Endodermal cell (in vitro differentiated cells): ENCODE measurements at places on chromosomes 5 and 9. TPM values are rescaled to one million over a fixed set of nuclear protein-coding genes. Genes with fewer than 3 reads are reported as not detected.

The OSMR gene
- 4.0 to 4.4 TPM (median 4.1 TPM) in 3 replicates for total RNA-seq

The RNF208 gene
- 15.6 to 27.3 TPM (median 16.0 TPM) in 3 replicates for total RNA-seq

The DMRTA1 gene
- 5.6 and 5.7 TPM in 2 replicates for total RNA-seq

The SOHLH1 gene
- total RNA-seq: not detected in 2 replicates

The ANKRD31 gene
- 0.16 and 0.29 TPM in 2 replicates for total RNA-seq

The TAF11L14 gene
- total RNA-seq: not detected in 3 replicates

The IFNA13 gene
- total RNA-seq: not detected in 3 replicates

DNA sequence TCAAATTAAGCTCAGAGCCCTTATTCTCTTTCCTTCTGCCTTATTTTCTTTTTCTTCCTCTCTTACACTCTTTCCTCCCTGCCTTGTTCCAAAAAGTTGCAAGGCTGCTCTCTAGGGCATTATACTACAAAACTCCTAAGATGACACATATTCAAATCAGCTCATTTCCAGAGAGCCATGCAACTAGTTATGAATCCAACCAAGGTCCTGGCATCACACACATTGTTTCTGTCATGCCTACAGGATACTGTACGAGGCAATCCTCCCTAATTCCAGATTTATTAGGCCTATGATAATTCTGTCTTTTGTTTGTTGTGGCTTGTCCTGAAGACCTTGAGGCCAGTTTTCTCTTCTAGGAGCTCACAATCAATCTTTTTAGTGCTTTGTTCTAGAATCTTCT is 87.0 kb upstream of the TBCA start:
- DNase-seq: no peak

GRCh38 chr9:99181206-99181605 is 40.5 kb downstream of the ALG2 start:
- no peak for DNase-seq

DNA sequence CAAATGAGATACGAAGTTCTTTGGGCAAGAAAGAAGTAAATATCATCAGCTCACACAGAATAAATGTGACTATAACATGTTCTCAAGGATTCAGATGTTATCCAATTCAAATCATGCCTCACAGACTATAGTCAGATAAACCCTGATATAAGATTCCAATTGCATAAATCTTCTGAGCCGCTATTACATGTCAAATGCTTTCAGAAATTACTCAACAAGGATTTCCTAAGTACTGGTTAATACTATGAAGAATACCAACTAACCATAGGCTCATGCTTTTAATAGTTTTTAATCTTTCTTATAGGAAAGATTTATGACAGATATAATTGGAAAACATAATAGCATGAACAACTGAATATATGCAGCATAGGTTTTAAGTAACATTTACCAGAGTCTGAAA is 73.6 kb downstream of the BAAT start:
- no peak for DNase-seq

- DNase-seq: peak; percentile 89
Measured at GRCh38 chr5:149990518-149991376, 9.7 kb downstream of the TIGD6 start.

GRCh38 chr5:33690374-33691135 is 201.2 kb downstream of the ADAMTS12 start:
- DNase-seq: no peak

- peak; percentile 94 for DNase-seq
Measured at GRCh38 chr5:138632900-138633489, 57.8 kb upstream of the HSPA9 start.

DNA sequence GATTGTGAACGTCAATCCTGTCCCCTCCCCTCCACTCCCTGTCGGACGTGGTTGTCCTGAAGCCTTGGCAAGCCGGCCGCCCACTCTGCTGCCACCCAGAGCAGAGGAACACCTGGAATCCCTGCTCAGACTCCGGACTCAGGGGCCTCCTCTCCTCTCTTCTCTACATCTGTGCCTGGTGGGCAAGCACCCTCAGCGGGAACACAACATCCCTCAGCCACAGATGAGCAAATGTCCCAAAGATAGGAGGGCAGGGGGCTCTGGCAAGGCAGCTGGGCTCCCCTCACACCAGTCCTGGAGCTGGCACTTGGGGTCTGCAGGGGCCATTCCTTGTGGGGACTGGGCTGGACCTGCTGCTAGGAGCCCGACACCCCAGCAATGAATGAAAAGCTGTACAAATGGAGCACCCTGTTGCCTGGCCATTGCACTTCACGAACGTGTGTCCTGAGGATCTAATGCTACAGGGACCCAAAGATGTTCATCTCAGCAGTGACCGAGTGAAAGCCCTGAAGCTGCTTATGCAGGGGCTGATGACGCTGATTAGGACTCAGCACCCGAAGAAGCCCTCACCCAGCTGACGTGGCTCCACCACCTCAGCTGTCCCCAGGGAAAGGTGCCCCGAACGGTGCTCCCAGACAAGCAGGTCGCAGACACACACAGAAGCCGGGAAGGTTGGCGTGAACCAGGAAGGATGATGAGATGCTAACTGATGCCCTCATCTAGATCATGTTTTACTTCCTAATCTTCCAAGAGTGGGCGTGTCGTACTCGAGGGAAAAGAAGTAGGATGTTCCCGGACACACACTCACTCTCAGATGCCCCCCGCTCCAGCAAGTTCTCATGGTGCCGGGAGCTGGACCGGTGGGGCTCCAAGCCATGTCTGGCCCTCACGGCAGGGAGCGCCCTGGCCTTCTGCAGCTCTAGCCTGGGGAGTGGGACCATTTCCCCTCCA is 177.0 kb upstream of the PPP1R26 start:
- DNase-seq: peak; percentile 30

DNA sequence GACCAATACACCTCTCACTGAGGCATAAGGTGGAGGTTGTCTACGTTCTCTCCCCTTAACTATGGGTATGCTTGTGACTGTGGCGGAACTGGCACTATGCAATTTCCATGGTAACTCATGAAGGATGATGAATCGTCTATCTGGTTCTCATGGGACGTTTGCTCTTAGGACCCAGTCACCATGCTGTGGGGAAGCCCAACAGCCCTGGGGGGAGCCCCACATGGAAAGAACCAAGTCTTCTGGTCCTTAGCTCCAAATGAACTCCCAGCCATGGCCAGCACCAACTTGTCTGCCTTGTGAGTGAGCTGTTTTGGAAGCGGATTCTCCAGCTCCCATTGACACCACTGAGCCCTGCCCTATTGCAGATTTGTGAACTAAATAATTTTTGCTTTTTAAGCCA is 188.7 kb upstream of the S1PR3 start:
- no peak for DNase-seq

DNA sequence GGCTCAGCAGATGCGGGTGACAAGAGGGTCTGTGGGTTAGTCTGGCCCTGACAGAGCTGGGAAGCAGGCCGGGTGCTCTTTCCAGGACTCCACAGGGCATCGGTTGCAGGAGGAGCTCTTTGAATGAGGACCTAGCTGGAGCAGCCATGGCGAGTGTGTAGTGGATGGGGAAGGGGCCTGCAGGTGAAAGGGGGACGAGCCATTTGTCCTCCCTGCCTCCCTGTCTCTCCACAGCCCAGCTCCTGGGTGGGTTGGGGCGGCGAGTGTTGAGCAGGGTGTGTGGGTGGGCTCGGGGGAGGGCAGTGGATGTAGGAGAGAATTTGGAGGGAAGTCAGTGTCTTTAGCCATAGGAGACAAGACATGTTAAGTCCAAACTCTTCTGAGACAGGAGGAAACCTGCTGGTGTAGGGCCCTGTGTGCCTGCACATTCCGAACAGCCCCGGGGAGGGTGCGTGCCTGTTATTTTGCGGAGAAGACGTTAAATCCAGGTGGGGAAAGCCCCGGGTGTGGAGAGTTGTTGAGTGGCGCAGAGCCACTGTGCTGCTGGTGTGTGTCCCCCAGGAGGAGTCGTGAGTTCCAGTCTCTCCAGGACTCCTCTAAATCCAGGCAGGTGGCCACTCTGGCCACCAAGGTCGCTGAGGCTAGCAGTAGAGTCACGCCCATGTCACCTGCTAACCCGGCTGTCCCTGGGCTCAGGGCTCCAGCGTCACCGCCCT is 73.6 kb downstream of the PSMB7 start:
- no peak for DNase-seq

DNA sequence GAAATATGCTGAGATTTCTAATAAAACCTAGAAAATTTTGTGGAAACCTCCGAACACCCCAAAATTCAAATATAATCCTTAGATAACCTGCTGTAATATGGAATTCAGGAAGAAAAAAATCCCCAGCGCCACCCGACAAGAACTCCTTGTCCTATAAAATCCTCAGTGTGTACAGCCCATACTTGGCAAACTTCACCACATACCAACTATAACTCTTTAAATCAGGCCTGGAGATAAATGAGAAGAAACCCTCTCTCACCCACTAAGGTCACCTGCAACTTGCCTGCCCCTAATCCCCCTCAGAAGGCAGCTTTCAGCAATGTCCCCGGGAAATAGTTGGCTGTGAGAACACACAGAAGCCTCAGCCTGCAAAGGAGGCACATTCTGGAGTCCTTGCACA is 90.5 kb downstream of the SH3TC2 start:
- no peak for DNase-seq

GRCh38 chr5:36055984-36056383 is 10.7 kb downstream of the UGT3A2 start:
- DNase-seq: no peak

DNA sequence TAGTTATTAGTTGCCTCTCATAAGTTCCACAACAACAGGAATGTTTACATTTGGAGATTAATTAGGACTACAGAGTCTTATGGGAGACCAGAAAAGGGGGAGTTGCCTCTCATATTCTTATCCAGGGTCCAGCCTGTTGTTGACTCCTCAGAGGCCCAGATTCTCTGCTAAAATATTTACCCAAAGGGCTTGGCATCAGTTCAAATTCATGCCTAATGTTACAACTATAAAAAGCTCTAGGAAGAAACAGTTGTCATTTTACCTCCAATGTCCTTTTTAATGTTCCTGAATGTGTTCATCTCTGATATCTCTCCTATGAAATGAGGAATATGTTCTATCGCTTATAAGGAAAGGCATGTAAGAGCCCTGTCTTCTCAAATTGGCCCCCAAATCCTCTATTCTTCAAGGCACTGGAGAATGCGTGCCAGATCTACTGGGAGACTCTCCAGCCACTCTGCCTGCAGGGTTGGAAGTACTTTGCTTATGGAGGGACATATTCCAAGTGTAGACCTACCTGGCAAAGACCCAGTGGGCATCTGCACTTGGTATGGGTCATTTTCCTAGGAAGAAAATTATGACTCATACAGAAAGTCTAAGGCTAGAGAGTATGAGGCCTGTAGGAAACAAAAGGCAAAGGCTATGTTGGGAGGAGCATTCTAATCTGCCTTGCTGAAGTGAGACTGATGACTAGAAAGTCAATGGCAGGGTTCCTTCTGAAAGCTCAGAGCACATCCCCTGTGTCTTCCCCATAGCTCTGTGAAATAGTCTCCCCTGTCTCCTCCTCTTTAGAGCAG is 192.6 kb downstream of the ESM1 start:
- no peak for DNase-seq

- no peak for DNase-seq
Measured at GRCh38 chr5:143350751-143351602, 52.5 kb downstream of the NR3C1 start.

DNA sequence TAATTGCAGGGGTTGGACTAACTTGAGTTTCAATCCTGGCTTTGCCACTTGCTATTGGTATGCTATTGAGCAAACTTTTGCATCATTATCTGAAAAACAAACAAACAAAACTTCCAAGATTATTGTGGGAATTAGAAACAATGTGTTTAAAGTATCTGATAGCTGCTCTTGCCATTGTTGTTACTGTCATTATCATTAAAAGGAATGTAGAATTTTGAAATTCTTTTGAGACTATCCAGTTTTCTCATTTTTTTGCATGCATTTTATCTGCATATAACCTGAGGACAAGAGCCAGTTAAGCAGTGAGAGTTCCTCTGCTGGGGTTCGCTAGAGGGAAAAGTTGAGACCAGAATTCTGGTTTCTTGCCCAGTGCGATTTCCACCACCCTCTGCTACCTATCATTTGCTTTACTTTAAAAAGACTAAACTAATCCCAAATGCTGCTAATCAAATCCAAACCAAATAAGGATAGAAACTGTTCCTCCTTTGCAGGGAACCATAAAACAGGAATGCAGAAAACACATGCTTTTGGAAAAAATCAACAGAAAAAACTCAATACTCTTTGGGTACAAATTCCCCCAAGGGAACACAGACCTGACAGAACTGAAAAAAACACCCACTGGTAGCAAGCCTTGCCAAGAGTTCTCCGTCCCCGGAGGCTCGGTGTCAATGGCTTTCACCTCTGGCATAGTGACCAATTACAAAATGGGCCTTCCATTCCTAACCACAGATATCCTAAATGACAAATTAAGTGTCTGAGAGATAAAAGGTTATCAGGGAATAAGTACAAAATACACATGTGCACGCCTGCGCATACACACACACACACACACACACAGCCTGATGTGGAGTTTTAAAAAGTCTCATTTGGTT is 373.7 kb downstream of the ARL15 start:
- DNase-seq: no peak

DNA sequence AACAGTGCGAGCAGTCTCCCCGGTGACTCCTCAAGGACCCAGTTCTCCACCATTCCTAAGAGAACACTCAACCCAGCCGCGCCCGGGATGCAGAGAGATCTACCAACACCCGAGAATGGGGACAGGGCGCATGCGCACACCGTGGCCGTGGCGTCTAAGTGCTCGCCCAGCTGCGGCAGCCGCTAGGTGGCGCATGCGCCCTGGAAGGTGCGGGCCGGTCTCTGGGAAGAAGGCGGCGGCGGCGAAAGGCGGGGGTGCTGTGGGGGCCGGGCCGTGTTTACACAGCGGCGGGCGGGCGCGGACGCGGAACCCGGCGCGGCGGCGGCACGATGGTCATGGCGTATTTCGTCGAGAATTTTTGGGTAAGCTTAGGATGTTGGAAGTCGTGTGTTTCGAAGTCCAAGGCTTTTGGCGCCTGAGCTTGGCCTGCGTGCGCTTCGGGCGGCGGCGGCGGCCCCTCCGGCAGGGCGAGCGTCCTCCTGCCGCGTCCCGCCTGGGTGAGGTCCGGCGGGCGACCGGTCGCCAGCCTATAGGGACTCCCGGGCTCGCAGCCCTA is at the start of gene FCHO2:
Gene FCHO2, plus strand, starts transcription at position 274 of the 556 bp plus-strand sequence. Its CDS starts 56 bp downstream, at position 330.
- peak; percentile 99 for DNase-seq

DNA sequence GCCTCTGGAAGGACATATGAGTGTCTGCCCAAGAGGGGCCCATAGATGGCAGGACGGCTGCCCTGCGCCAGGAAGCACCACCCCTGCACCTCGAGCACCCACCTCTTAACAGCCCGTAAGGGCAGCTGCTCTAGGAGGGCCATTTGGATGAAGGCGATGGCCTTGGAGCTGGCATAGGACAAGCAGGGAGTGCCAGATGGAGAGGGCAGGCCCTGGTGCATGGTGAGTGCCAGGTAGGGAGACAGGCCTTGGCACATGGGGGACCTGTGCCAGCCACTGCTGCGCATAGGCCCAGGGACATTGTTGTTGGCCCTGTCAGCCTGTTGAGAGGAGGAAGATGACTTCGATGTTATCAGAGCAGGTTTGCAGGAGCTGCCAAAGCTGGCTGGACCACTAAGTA is 134.2 kb downstream of the SLC25A46 start:
- no peak for DNase-seq

DNA sequence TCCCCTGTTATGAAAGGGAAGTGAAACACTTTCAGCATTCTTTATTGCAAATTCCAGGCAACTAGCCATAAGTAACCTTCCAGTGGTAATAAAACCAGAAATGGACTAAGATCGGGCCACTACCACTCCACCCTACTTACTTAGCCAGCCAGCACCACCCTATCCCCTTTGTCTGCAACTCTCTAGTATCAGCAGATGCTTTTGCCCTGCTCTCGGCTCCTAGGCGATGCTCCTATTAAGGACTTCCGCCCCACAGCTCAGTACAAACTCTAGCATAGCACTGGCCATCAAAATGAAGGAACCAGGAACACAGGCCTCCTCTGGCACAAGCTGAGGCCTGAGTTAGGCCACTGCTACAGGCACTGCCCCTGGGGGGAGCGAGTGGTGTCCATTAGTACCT is 81.2 kb downstream of the GLDC start:
- DNase-seq: no peak
